NCI-H187 treated with DMSO at 0.1 percent for 48 hours (cell line): ENCODE measurements at places on chromosomes 16 and 17.

- no peak for DNase-seq
Measured at GRCh38 chr17:69523244-69523861, 108.9 kb downstream of the MAP2K6 start.

- DNase-seq = no peak
Measured at GRCh38 chr17:16027708-16028584, 28.3 kb downstream of the TTC19 start.

GRCh38 chr17:65559461-65559803, 2.0 kb downstream of the AXIN2 start:
- no peak for DNase-seq

GRCh38 chr17:18159551-18160120, 24.0 kb upstream of the ALKBH5 start:
- no peak for DNase-seq

- no peak for DNase-seq
Measured at GRCh38 chr16:87701078-87701460, 64.7 kb downstream of the KLHDC4 start.
